Fibroblast of skin of right quadriceps (primary cell): ENCODE measurements at places on chromosomes 2 and 18.
A peak's percentile ranks its signal among the peaks of the same experiment; 100 is the strongest.

DNA sequence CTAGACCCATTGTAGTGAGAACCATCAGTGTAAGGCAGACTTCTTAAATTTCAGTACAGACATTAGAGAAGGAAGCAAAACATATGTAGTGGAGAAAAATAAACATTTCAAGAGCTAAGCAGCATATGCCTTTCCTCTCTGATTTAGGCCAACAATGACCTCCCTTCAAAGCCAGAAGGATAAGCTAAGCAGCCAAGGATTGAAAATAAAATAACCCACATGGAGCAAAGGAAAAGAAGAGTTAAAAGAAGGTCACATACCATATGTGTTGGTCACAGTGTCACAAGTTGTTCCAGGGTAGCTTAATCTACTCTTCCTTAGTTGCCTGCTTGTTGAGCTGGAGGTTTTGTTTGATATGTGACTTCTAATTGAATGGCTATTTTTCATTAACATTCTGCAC is 15.6 kb upstream of the LAMA1 start:
- no peak for DNase-seq

GRCh38 chr18:79528846-79529245 is 133.1 kb downstream of the NFATC1 start:
- peak; percentile 67 for DNase-seq

GRCh38 chr2:108835040-108835439 is 48.5 kb downstream of the CCDC138 start:
- no peak for DNase-seq

- no peak for DNase-seq
Measured at GRCh38 chr2:50691513-50691912, 340.4 kb downstream of the NRXN1 start.

- DNase-seq, result no peak
Measured at GRCh38 chr2:225006730-225007129, 35.5 kb downstream of the DOCK10 start.

DNA sequence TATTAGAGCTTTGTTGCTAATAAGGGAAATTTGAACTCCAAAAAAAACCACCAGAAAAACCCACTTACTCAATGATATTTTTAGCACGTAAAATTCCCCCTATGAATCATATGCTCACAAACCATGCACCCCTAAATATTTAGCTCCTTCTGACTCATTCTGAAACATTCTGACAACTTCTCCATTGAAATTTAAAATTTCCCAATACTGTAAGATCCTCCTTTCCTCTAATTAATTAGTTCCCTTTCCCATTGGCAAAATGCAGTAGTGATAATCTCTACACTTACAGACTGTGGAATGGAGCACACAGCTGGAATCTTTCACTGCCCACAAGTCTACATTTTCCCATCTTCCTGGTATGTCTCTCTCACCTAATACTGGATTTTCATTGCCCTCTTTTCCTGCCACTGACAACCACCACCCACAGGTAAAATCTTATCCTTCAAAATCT is 215.8 kb upstream of the ACVR2A start:
- peak; percentile 11 for DNase-seq

GRCh38 chr2:152391318-152391717 is 56.3 kb downstream of the FMNL2 start:
- no peak for DNase-seq

GRCh38 chr2:26591619-26592505 is 49.3 kb downstream of the CIB4 start:
- no peak for DNase-seq
